Stimulated activated CD8-positive, alpha-beta memory T cell treated with anti-CD3 and anti-CD28 coated beads, Interleukin-4, amount 100 ng/mL, for 1 hour (primary cell): ENCODE measurements at places on chromosomes 7 and 10.

- no peak for DNase-seq
Observed at GRCh38 chr7:1127001-1127400, 33.0 kb downstream of the ZFAND2A start.

DNA sequence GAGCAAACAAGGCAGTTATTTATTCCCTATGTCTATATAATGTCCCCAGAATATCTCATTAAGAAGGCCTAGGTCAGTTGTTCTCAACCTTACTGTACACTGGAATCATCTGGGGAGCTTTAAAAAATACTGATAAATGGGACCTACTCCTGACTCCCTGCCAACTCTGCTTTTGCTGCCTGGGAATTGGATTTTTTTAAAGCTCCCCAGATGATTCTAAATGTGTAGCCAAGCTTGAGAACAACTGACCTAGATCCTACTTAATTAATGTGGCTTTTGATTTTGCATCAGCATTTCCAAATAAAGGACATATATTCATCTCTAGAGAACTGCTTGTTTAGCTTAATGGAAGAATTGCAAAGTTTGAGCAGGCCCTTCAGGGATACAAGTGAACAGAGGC is 91.7 kb upstream of the HPS1 start:
- no peak for DNase-seq

- DNase-seq, result no peak
Observed at GRCh38 chr7:30785786-30786185, 14.6 kb downstream of the MINDY4 start.

GRCh38 chr7:47038621-47039020 is 543.3 kb downstream of the TNS3 start:
- DNase-seq, result no peak

GRCh38 chr7:100469227-100470044 is 5.4 kb upstream of the SPACDR start:
- DNase-seq, result peak; percentile 71

GRCh38 chr7:12370249-12370648 is 33.4 kb downstream of the VWDE start:
- no peak for DNase-seq

DNA sequence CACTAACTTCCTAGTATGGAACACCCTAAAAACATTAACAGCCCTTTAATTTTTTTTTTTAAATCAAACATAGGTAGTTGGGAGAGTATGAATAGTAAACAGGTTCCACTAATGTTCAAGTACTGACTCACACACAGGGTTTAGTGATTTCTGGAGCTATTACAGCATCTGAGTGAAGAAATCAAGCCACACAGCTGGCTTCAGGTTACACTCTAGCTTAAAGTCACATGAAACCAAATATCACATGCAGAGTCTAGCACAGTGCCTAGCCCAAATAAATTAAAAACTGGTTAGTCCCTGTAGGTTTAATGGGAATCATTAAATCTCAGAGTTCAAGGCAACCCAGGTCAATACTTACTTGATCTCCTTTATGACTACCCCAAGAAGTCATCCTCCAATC is 11.6 kb downstream of the PANK1 start:
- DNase-seq, result no peak

DNA sequence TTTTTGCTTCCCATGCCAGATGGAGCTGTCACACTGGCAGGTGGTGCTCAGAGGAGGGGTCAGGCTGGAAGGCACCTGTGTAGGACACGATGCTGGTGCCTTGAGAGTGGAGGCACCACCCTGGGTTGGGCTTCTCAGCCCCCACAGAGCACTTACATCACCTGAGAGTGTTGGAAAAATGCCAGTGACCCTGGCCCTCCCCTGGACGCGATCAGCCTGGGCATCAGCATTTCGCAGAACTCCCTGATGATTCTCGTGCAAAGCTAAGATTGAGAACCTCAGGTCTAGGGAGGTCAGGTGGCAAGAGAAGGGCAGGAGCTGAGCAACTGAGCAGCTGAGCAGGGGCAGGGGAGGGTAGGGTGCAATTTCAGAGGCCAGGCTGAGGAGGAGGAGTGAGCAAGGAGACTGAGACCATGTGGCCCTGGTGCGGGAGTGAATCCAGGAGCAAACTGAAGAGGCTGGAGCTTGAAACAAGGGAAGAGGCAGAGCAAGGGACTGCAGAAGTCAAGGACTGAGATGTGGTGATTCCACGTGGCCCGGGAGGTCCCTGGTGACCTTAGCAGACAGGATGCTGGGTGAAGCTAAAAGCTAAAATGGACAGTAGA is 24.7 kb upstream of the GRID1 start:
- no peak for DNase-seq

DNA sequence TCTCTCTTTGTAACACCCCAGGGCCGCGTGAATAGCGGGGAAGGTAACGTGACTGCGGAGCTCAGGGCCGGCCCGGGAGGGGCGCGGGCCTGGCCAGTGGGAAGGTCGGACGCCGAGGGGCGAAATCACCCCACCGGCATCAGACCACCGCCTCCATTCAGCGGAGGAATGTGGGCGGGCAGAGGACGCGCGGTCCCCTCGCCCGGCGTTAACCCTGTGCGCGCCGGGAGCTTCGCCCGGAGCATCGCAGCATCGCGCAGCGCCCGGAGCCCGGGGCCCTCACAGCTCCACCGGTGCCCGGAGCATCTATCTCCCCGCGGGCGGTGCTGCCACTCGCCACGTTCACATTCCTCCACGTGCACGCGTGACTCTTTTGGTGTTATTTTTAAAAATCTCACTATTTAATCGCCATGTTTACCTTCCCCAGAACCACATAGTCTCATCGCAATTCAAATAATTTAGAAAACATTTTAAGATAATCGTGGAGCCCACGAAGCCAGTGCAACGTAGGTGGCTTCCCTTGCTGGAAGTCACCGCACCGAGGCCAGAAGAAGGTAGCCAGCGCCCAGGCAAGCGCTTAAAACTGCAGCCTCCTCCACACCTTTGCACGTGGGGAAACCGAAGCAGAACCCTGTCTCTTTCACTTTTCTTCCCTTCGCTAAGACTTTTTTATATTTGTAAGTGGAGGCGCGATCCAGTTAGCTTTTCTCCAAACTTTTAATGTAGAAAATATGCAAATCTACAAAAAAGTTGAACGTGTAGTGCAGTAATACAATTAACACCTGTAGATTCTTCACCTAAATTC is 21.8 kb downstream of the FGFBP3 start:
- DNase-seq, result no peak

- no peak for DNase-seq
Observed at GRCh38 chr10:101367569-101368453, 13.8 kb downstream of the BTRC start.

DNA sequence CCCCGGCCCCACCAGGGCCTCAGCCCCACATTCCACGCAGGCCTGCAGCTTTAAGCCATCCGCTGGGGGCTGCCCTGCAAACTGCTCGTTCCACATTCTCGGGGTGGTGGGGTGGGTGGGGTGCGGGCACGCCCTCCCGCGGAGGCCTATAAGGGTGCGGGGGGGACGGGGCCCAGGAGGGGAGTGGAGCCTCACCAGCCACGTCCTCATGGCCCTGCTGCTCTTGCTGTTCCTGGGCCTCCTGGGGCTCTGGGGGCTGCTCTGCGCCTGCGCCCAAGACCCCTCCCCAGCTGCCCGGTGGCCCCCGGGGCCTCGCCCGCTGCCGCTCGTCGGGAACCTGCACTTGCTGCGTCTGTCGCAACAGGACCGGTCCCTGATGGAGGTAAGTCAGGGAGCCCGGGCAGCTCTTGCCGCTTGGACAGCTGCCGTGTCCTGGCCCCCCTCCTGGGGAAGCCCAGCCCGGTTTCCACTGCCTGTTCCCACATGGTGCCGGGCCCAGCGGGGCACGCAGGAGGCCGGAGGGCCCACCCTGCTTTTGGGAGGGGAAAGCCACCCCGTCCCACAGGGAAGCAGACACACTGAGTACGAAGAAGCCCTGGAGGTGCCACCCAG is at the start of gene CYP2W1:
Gene CYP2W1, plus strand, starts transcription at position 178 of the 612 bp plus-strand sequence. Its CDS starts 31 bp downstream, at position 209.
- DNase-seq, result no peak

DNA sequence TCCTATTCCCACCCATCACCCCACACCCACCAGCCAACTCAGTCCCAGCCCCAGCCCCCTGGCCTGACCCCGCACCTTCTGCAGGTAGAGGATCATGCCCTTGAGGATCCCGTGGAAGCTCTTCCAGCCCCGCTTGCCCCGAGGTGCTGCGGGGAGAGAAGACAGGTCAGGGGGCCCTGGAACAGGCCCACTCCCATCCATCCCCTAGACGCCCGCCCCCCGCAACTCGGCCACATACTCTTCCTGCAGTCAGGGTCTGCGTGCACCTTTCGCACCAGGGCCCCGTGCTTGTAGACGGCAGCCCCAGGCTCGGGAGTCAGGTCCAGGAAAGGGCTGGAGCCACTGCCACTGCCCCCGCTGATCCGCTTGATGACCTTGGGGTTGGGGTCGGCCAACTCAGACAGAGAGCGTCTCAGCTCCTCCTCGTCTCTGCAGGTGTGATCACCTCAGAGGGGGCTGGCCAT is 9.6 kb downstream of the NFKB2 start:
- no peak for DNase-seq

GRCh38 chr7:108358553-108358952 is 97.7 kb downstream of the NRCAM start:
- no peak for DNase-seq

DNA sequence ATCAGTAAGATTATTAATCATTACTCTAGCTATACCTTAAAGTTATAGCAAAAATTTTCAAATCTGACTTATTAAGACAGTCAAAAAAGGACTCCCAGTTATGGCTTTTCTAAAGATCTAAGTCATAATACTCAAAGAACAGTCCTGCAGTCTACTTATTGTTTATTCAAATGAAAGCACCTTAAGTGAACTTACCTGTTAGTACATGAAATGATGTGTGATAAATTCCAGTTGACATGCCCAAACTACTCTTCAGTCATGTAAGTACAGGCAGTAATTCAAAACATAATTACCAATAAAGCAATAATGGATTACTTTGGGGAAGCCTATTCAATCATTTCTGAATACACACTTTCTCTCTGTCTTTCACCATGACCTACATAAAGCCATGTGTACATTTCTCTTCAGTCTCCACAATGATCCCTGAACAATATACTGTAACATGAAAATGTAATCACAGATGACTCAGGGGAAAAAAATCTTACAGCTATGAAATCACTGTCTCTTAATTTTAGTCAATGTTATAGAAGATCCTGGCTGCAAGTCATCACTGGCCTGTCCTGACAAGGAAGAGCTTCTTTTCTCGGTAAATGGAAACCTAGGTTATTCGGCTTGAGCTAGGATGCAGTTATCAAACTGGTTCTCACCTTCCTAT is 420.7 kb upstream of the LRRTM3 start:
- DNase-seq, result no peak

DNA sequence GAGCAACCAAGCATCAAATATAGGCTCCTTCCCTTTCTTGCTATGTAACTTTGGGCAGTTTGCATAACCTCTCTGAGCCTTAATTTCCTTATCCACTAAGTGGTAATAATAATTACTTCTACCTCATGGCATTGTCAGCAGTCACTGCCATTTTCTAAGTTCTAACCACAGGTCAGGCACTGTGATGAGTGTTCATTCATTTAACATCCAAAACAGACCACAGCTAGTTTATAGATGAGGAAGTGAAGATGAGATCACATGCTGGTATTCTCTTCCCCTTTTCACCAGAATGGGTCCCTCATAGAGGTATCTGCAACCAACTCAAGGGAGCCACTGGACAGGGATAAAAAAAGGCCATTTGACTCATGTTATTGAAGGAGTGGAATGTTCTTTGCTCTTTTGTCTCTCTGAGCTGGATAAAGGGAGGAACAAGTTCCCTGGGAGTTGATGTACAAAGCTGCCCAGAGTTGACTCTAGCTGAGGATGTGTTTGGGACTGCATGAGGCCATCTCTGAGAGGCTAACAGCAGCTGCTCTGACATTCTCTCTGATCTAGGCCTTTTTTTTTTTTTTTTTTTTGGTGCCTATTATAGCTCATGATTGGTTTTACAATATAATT is 65.0 kb downstream of the DNAJC12 start:
- no peak for DNase-seq

DNA sequence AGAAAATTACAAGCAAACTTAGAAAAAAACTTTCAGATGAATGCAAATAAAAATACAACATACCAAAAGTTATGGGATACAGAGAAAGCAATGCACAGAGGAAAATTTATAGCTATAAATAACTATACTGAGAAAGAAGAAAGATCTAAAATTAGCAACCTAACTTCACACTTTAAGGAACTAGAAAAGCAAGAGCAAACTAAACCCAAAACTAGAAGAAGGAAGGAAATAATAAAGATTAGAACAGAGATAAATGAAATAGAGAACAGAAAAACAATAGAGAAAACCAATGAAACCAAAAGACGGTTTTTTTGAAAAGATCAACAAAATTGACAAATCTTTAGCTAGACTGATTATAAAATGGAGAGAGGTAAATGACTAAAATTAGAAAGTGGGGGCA is 9.6 kb upstream of the STRA8 start:
- DNase-seq, result no peak

DNA sequence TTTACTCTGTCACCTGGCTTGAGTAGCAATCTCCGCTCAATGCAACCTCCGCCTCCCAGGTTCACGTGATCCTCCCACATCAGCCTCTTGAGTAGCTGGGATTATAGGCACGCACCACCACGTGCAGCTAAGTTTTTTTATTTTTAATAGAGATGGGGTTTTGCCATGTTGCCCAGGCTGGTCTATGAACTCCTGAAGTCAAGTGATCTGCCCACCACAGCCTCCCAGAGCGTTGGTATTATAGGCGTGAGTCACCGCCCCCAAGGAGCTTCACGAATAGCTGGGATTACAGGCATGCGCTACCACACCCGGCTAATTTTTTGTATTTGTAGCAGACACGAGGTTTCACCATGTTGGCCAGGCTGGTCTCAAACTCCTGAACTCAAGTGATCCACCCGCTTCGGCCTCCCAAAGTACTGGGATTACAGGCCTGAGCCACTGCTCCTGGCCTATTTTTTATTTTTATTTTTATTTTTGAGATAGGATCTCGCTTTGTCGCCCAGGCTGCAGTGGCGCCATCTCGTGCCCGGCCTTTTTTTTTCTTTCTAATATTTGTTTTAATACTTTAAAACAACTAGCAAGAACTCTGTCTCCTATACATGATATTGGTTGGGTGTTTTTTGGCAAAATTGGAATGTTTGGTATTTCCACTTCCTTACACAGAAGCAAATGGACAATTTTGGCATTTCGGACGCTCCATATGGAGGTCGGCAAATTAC is 1.1 kb downstream of the EFCAB10 start:
- DNase-seq, result no peak

- DNase-seq, result no peak
Observed at GRCh38 chr7:5665094-5666025, 116.1 kb downstream of the RNF216 start.

- DNase-seq, result no peak
Observed at GRCh38 chr10:99521765-99522469, 10.8 kb upstream of the NKX2-3 start.
